ENCODE measurements at places on chromosomes 7 and 10.

DNA sequence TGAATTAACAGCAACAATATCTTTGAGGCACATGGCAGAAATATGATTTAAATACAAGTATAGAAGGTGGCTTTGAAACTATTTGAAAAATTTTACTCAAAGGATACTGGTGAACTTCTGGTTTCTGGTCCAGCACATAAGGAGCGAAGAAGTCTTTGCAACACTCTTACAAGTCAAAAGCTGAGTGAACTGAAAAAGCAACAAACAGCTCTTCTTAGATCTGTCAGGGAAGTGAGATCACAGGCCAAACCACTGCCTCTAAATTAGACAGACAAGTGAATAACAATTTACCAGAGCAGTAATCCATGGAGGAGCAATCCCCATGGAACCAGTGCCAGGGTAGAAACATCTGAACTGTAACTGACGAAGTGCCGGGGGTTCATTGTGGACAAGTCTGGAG is 9.6 kb upstream of the VWC2 start:
- no peak for DNase-seq

DNA sequence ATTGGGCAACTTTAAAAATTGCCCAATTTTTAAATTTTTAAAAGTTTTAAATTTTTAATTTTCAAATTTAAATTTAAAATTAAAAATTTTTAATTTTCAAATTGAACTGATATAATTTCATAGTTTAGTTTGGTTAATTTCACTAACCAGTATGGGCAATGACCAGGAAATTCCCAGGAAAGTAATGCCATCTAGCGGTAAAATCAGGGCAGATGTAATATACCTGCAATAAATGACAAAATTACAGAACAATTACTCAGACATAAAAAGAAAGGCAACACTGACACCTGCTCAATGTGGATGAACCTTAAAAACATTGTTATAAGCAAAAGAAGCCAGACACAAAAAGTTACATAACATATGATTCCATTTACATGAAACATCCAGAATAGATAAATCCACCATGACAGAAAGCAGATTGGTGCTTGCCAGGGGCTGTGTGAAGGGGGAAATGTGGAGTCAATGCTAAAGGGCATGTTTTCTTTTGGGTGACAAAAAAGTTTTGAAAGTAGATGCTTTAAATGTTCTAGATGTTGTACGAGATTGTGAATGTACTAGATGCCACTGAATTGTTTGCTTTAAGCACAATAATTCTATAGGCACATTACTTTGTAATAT is 28.6 kb upstream of the SLC16A12 start:
- no peak for DNase-seq

- no peak for DNase-seq
These were observed 71.1 kb upstream of the TFEC start for GRCh38 chr7:116101704-116102103.

- DNase-seq, result no peak
These were observed 47.2 kb downstream of the MALSU1 start for GRCh38 chr7:23346316-23346715.

GRCh38 chr7:20778063-20778721 is 8.5 kb downstream of the SP8 start:
- no peak for DNase-seq

GRCh38 chr10:118742782-118743181 is 12.0 kb downstream of the CACUL1 start:
- no peak for DNase-seq

All from activated CD8-positive, alpha-beta memory T cell treated with anti-CD3 and anti-CD28 coated beads, Interleukin-2, amount 10 ng/mL, durations not matched to agents 7 days and 5 days (primary cell).